ENCODE measurements at places on chromosomes 11 and 22.

DNA sequence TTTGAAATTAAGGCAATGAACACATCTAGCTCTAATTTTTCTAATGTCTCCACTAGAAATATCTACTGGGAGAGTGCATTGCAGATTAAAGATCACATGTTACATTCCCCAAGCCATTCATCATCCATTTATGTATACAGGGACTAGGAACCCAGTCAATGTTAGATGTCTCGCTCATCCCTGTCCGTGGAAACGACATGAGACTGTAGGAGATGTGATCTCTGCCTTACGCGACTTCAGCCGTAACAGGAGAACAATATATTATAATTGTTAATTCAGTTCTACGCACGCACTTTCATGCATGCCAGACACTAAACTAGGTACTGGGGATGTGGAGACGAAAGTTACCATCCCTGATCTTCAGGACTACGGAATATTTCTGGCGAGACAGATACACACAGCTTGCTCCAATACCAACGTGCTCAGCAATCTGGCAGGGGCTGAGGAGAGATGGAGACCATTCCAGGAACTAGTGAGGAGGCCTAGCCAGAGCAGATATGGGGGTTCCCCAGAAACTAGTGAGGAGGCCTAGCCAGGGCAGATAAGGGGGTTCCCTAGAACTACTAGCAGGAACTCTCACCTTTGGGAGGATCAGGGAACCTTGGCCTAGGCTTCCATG, 706 bp downstream of the DCPS start:
- DNase-seq: no peak

- no peak for DNase-seq
These were observed 10.5 kb upstream of the MCHR1 start for GRCh38 chr22:40668611-40669411.

DNA sequence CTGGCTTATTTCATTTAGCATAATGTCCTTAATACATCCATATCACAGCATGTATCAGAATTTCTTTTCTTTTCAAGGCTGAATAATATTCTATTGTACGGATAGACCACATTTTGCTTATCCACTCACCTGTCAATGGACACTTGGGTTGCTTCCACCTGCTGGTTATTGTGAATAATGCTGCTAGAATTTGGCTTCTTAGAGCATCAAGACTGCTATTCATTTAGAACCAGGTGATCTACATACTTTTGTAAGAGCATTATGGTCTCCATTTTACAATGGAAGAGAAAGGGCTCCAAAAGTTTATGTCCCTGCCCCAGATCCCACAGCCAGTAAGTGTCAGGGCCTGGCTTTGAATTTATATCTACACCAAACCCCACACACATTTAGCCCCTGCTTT, 100.7 kb upstream of the CD82 start:
- no peak for DNase-seq

GRCh38 chr22:38432264-38432663, 22.7 kb downstream of the KCNJ4 start:
- no peak for DNase-seq

- no peak for DNase-seq
These were observed 55.0 kb downstream of the MICAL2 start for GRCh38 chr11:12165237-12165875.

DNA sequence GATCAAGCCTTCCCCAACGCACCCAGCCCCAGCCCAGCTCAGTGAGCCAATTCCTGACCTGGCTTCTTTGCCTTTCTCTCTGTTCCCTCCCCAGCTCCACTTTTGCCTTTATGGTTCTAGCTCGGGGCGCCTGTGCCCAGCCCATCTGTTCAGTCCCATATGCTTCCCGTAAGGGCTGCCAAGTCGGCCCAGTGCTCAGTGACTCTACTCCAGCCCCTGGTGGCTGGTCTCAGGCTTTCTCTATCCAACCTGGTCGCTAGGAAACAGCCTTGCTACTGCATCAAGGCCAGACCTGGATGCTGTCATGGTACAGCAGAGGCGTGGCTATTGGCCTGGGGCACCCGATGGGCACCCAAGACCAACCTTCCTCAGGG, 178.0 kb downstream of the DSCAML1 start:
- no peak for DNase-seq

- DNase-seq: no peak
These were observed 64.2 kb downstream of the KREMEN1 start for GRCh38 chr22:29136782-29137700.
